Astrocyte of the hippocampus (primary cell): ENCODE measurements at places on chromosomes 3 and 15.

- no peak for DNase-seq
Observed at GRCh38 chr15:34012461-34013028, 26.5 kb downstream of the AVEN start.

DNA sequence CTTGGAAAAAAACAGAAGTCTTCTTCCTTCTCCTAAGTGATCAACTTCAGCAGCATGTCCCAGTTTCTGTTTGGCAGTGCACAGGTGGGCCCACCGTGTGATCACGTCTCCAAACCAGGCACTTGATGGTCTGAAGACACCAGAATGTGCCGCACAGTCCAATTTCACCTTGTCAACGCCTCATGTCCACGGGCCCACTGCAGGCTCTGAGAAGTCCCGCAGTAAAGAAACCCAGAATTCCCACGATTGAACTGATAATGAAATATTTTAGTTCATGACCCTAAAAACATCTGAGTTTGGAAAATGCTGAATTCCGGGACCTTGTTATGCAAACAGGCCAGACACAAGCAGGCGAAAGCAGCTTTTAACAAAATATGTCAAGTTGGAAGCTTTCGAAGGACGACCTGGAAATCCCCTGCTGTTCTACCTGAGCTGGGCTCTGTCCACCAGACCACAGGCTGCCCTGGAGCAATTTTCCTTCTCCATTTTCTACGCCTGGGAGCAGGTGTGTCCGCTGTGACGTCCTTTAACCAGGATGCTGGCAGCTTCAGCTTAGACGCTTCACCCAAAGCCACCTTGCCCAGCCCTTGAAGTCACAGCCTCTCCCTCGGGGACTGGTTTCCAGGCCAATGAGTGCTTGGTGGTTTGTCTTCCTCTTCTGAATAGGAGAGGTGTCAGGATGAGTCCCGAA lies 167.8 kb upstream of the IQSEC1 start:
- DNase-seq: no peak

DNA sequence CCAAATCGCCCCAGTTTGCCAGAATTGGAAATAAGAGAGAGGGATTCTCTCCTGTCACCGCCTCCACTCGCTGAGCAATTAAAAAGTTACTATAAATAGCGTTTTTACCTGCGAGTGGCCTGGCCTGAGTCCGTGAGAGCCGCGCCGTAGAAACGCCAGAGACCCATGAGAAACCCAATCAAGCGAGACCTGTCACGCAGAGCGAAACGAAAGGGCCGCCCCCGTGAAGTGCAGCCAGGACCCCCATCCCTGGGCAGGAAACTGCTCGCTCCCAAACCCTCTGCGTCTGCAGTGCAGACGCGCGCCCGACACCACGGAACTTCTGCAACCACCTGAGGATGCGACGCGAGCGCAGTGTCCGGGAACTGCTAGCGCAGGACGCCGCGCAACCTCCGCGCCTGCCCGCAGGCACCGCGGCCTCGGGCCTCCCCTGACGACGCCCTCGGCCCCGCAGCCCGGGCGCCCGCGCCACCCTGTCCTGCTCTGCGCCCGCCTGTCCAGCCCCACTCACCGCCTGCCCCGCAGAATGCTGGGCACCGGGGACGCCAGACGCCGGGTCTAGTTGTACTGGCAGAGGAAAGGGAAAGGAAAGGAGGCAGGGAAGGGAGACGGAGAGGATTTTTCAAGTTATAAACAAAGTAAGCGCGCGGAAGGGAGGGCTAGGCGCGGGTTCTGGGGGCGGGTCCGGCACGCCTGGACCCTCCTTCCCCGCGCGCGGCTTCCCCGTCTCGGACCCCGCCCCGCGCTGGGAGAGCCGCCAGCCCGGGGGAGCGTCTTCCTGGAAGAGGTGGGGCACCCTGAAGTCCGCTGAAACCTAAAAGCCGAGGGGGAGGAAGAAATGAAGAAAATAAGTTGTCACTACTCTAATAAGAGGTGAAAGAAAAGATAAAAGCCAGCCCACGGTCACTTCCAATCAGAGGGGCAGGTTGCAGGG lies at the start of gene PLSCR4:
PLSCR4 (minus strand) TSS at position 657 of the 934 bp plus-strand sequence. CDS start 29,034 bp downstream, outside the sequence.
- peak; percentile 81 for DNase-seq

GRCh38 chr3:118531816-118532215 lies 502.8 kb downstream of the IGSF11 start:
- no peak for DNase-seq

- DNase-seq: no peak
Observed at GRCh38 chr3:52250122-52250521, 4.6 kb downstream of the PPM1M start.

- DNase-seq: no peak
Observed at GRCh38 chr3:50286322-50287227, 5.7 kb downstream of the IFRD2 start.

GRCh38 chr3:33360136-33360825 lies 79.9 kb downstream of the UBP1 start:
- DNase-seq: peak; percentile 56

DNA sequence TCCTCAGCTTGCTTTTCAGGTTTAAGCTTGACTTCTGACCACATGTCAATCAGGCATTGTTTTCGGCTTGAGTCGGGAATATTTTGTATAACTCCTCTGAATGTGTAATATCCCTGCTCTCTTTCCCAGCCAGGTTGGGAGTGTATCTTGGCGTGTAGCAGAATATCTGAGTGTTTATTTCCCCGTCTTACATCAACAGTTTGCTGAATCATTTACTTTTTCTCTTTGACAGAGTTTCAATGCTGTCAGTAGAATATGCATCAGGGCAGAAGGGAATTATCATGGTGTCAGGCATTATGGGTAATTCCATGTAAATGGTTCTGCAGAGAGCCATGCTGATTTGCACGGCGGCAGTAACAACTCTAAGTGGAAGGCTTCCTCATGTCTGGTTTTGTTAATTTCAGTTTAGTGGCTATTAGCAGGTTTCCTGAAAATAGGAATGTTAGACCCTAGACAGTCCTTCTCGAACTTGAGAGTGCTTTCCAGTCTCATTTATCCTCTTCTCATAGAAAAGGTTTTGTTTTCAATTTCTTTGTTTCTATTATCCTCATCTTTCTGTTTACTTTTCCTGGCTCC lies 566.3 kb downstream of the AGBL1 start:
- DNase-seq: peak; percentile 86

DNA sequence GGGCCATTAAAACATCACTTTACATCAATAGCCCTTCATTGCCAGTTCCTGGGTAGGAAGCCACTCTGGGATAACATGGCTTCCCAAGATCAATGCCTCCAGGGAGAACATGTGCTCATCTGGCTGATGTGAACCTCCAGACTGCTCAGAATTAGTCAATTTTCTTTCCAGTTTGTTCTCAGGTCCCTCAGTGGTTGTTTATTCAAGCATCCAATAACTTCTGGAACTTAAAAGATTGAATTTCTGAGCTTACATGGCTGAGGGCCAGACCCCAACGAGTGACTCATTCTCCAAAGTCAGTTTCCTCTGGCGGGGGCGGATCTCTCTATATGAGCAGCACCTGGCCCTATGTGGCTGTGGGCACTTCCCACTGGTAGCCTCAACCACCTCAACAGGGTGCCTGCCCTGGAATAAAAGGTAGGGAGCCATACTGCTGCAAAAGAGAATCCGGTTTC lies 34.0 kb downstream of the LYZL4 start:
- peak; percentile 93 for DNase-seq

- DNase-seq: no peak
Observed at GRCh38 chr3:187921391-187922074, 176.3 kb upstream of the BCL6 start.

DNA sequence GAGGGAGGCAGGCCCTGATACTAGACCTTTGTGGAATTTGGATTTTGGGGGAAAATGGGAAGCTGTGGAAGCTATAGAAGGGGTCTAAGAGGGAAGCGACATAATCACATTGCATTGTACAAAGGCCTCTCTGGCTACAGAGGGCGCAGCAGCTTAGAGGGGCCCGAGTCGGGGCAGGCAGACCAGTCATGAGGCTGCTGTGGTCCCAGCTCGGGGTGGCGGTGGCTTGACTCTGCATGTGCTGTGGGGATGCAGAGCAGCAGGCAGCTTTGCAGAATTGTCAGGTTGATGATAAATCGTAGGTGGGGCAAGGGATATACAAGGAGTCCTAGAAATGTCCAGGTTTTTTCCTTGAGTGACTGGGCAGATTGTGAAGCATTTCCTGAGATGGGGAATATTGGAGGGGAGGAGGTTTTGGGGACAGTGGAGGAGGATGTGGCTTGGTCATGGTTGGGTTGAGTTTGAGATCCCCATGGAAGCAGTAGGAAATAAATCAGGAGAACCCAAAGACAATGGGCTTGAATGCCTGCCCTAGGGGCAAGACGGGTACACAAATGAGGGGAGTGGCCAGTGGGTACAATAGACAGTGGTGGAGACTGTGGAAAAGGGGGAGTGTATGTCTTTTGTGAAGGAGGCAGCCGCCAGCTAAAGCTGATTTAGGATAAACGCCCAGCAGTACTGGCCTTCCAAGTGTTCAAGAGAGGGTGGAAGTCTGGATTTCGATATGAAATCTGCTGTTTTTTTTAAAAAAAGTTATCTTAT lies 94.1 kb downstream of the HMG20A start:
- DNase-seq: no peak

- no peak for DNase-seq
Observed at GRCh38 chr3:55934771-55935170, 447.7 kb upstream of the WNT5A start.
